ENCODE measurements at places on chromosomes 5 and 9.
A peak's percentile ranks its signal among the peaks of the same experiment; 100 is the strongest.

- peaks cover 11% of the 10 kb centered on the region for H3K27me3 ChIP-seq
- H3K4me1 ChIP-seq = no peaks in the 10 kb centered on the region
- peak within 1 kb of the TSS; percentile 37 for H3K27ac ChIP-seq
- no peak within 1 kb of the TSS for H3K4me3 ChIP-seq
- peak; percentile 53 for DNase-seq
These were observed at the start of gene PCDHB3 for GRCh38 chr5:141100243-141100805. TSS of gene PCDHB3 (plus strand) at chr5:141100473. CDS start at chr5:141100650, 177 bp downstream.

DNA sequence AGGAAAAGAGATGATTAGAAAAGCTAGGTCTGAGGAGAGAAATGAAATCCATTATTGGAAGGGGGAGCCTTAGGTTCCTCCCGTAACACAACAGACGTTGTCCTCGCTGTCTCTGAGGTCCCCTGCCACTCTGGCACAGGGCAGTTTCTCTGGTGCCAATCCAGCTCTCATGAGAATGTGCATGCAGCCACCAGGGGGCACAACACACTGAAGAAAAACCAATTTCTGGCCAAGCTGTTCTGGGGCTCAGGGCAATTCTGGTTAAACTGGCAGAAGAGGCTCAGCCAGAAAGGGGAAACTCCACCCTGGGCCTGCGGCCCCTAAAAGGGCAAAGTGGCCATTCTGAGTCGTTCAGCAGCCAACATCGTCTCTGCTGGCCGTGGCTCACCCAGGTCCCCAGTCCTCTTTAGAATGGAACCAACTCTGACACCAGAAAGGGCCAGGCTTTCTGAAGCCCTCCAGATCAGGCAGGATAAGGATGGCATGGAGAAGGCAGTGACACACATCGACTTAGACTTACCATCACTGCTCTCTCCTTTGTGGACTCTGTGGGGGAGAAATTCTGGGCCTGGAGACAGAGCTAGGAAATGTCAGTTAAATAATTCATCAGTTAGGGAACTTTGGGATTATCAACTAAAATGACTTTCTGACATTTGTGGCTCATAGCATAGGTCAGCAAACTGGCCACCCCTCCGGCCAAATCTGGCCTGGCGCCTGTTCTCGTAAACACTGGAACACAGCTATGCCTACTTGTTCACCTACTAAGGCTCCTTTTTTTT, 58.5 kb upstream of the GOLPH3 start:
- peak; percentile 84 for DNase-seq
- peaks cover 47% of the 10 kb centered on the region for H3K36me3 ChIP-seq
- H3K4me3 ChIP-seq = no peak overlapping the region
- H3K27ac ChIP-seq = no peak overlapping the region
- H3K27me3 ChIP-seq = no peaks in the 10 kb centered on the region

- no peak overlapping the region for H3K27ac ChIP-seq
- DNase-seq = no peak
- H3K4me1 ChIP-seq = peaks cover 10% of the 10 kb centered on the region
- no peaks in the 10 kb centered on the region for H3K36me3 ChIP-seq
- no peak overlapping the region for H3K4me3 ChIP-seq
These were observed 25.5 kb downstream of the EGR1 start for GRCh38 chr5:138490648-138491283.

GRCh38 chr5:153774686-153775085, 264.0 kb downstream of the FAM114A2 start:
- DNase-seq = no peak
- no peak overlapping the region for H3K27ac ChIP-seq
- H3K4me3 ChIP-seq = no peak overlapping the region
- no peaks in the 10 kb centered on the region for H3K36me3 ChIP-seq
- no peaks in the 10 kb centered on the region for H3K4me1 ChIP-seq

- H3K27ac ChIP-seq = no peak overlapping the region
- peaks cover 4% of the 10 kb centered on the region for H3K27me3 ChIP-seq
- no peak overlapping the region for H3K4me3 ChIP-seq
These were observed 79.3 kb upstream of the ITGA1 start for GRCh38 chr5:52708463-52708862.

DNA sequence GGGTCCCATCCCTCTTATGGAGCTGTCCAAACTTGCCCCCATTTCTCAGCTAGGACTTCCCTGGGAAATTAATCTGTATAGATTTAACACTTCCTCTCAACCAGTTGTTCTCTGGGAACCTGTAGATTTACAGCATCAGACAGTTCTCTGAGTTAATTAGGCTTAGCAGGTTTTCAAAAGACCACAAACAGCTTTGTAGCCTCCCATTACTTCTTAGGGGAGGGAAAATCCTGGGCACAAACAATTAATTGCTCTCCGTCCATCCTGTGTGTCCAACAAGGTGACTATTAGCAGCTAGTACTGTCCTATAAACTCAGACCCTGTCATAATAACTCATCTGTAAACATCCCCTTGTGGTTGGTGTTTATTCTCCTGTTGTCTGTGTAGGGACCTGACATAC, 197.9 kb downstream of the GOLPH3 start:
- DNase-seq = no peak
- peaks cover 9% of the 10 kb centered on the region for H3K4me1 ChIP-seq
- no peaks in the 10 kb centered on the region for H3K36me3 ChIP-seq

DNA sequence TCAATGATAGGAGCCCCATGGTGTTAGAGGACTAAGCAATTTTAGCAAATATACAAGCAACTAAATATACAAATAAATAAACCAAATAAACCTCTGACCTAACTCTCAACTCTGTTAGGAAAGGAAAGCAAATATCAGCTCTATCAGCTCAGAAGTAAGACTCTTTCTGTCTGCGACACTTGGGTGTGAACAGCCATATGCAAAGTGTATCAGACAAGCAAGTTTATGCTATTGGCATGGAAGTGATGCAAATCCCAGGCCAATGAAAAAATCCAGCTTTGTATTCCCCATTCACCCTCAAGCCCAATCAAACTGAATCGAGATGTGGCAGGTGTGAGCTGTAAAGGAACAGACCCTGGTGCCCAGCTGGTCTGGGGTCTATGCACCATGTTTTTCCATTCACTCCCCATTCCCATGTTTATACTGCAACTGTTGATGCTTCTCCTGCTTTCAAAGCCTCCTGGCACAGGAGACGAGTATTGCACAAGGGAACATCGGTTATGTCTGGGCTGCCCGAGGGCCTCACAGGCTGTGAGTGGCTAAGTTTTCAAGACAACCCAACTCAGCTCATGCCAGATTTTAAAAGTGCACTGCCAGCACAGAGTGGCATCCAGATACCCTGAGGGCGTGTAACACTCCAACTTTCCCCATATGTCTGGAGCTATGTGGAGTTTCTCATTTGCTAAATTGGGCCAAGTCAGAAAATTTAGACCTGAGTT, 73.1 kb downstream of the FEM1C start:
- no peaks in the 10 kb centered on the region for H3K36me3 ChIP-seq
- no peak overlapping the region for H3K27ac ChIP-seq
- no peak for DNase-seq
- peaks cover 10% of the 10 kb centered on the region for H3K27me3 ChIP-seq

DNA sequence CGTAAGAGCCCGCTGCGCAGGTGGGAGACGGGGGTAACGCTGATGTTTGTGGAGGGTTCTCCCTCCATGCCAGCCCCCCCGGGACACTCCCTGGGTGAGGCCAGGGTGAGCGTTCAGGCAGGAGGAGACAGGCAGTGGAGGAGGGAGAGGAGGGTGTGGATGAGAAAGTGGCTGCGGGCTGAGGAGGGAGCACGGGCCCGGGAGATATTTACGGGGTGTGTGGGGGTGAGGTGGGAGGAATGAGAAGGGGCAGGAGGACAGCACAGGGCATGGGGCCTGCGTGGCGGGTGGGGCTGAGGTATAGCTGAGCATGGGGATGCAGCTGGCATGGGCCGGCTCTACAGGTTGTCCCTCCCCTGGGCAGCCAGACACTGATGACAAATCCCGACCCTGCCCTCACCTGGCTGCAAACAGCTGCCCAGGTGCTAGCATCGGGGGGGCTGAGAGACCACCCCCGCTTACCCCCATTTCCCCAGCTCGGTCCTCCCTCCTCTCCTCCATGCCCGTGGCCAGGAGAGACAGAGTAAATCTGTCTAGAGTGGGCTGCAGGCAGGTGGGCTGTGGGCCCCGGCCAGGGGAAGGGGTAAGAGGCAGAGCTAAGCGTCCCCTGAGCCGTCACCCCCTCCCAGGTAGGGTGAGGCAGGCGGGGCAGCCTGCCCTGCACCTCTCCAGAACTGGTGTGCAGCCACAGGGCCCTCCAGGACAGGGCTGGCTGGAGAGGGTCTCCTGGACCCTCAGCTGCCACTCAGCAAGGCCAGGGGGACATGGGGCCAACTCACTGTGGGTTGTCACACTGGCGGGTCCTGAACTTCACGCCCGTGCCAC, 79.2 kb downstream of the ZNF354C start:
- peaks cover 2% of the 10 kb centered on the region for H3K36me3 ChIP-seq
- H3K27ac ChIP-seq = no peak overlapping the region
- no peak for DNase-seq

GRCh38 chr9:87831159-87831558, 51.5 kb upstream of the SPATA31E1 start:
- peaks cover 4% of the 10 kb centered on the region for H3K27me3 ChIP-seq
- H3K4me3 ChIP-seq = no peak overlapping the region
- no peaks in the 10 kb centered on the region for H3K36me3 ChIP-seq
- DNase-seq = no peak

DNA sequence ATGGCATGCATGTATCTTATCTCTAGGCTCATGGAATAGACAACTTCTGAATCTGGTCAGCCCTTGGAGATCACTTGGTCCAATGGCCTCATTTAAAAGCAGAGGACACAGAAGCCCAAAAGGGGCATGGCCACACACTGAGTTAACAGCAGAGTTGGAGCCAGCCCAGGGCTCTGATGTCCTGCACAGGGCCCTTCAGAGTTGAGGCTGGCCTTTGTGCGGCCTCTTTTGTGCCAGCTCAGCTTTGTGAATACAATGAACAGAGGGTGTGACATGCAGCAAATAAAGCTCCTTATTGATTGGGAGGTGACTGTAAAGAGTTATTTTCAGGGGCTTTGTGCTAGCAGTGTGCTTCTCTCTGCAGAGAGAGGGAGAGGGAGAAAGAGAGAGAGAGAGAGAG, 150.1 kb upstream of the STK32A start:
- H3K4me3 ChIP-seq = no peak overlapping the region
- H3K4me1 ChIP-seq = no peaks in the 10 kb centered on the region
- no peak overlapping the region for H3K27ac ChIP-seq
- DNase-seq = no peak
- no peaks in the 10 kb centered on the region for H3K27me3 ChIP-seq
- no peaks in the 10 kb centered on the region for H3K36me3 ChIP-seq

DNA sequence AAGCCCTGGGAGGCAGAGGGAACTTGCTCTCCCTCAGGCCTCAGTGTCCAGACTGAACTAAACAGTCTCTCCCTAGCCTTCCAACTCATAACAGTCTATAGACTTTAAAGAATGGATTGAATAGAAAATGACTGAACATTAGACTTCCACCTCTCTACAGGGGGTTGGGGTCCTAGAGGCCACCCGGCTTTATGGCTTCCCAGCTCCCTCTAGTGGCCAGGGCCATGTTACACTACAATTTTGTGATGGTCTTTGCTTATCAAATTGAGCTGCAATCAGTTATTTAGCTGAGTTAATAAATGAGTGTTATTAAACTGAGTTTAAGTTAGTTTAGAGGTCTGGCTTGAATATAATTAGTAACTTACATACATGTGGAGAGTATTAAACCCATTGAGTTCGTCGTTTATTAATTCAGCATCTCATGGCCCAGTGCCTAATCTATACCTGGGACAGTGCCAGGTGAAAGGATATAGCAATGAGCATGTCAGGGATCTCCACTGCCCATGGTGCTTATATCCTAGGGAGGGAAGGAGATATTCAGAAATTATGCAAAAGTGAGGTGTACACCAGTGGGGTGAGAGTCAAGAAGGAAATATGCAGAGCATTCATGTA, 105.2 kb downstream of the SH3TC2 start:
- H3K27ac ChIP-seq = no peak overlapping the region
- no peak overlapping the region for H3K4me3 ChIP-seq
- H3K36me3 ChIP-seq = no peaks in the 10 kb centered on the region
